NK-92 treated with Interleukin-12 subunit alpha and Interleukin-12 subunit beta, amount 100 ng/mL, for 24 hours (cell line): ENCODE measurements at places on chromosomes 3 and 15.

DNA sequence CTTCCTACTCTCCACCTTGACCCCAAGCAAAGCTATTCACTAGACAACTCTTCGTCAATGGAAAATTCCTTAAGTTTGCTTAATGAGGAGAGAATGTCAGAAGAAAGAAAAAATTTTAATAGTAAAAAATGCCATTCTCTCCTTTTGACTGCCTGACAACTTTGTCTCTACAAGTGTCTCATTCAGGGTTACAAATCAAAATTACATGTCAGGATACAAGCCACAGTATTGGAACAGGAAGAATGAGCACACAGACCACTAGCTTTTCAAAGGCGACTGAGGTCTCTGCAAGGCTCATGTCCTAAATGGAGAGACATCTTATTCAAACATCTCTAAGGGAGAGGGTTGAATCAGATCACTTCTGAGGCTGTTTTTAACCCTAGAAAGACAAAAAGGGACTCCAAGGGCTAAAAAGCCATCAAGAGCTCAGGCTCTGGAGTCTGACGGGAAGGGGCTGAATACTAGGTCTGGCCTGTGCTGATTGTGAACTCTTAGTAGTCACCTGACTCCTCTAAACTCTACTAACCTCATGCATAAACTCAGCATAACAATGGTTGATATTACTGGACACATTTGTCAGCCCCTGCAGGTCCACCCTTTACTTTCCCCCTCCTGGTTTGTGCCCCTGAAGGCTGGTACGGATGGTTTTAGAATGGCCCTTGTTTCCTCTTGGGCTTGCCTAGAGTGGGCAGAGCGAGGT is 12.8 kb upstream of the MEIS2 start:
- DNase-seq, result no peak

DNA sequence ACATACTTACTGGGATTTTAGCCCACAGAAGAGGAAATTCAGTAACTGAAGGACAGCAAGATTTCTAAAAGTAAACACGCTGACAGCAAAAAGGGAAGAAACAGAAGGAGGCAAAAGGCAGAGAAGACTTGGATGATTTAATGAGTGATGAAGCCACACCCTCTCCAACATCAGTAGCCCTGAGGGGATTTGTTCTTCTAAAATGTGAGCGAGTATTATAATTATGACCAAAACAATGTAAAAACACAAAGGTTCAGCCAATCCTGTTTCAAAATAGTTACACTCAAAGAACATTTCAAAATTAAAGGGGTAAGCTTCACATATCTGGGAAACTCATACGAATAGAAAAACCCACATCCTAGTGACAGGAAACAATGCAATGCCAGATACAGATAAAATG is 25.0 kb downstream of the MCCC1 start:
- no peak for DNase-seq

- no peak for DNase-seq
These were observed 83.6 kb upstream of the C3orf80 start for GRCh38 chr3:160141485-160142185.

DNA sequence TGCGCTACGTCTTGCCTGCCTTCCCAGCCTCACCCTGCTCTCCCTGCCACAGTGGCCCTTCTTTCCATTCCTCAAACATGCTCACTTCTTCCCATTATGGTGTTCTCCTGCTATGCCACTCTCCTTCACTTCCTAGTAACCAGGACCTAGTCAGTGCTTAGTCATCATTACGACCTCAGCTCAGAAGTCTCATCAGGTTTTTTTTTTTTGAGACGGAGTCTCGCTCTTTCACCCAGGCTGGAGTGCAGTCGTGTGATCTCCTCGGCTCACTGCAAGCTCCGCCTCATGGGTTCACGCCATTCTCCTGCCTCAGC is 149.5 kb downstream of the GREM1 start:
- DNase-seq, result no peak

DNA sequence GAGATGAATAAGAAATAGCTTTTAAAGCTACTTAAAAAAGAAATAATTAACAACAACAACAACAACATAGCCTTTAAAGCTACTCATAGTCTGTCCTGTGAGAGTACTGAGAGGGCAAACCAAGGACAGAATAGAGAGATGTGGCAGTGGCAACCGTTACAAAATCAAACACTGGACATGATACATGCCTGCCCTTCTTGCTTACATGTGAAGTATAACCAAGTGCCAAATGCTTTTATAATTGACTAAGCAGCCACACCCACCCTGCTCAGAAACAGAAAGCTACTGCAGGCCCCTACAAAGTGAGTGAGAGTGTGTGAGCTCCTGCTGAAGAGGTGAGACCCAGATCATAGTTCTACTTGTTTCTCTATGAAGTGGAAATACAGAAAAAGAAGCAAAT is 38.4 kb downstream of the NDUFB4 start:
- no peak for DNase-seq
